Activated CD4-positive, alpha-beta T cell treated with anti-CD3 and anti-CD28 coated beads for 36 hours (primary cell): ENCODE measurements at places on chromosomes 16 and 17. TPM values are rescaled to one million over a fixed set of nuclear protein-coding genes. Genes with fewer than 3 reads are reported as not detected.

DNA sequence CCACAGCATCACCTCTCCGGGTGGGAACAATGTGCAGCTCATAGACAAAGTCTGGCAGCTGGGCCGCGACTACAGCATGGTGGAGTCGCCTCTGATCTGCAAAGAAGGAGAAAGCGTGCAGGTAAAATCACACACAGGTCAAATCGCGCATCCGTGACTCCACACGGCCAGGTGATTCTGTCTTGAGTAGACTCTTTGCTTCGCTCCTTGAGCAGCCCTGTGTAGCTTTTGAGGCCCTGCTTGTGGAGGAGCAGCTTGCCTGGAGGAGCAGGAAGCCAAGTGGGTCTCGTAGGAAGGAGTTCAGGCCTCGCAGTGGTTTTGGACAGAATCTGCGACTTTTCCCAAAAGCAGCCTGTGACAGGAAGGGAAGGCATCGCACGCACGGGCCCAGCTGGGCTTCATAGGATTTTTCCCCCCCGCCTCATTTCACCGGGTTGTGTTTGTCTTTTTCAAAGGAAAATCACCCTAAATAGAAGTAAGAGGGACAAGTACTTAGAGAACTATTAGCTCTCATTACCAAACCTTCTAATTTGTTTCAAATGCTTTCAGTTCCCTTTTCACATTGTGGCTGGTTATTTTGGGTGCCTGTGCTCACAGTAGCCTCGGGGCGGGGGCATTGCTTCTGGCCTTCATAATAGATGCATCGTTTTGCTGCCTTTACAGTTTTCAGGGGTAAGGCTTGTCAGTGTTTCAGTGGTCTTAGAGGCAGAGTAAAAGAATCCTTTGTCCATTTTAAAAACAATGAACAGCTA, 71.5 kb downstream of the SEC14L1 start:
- no peak for DNase-seq

The SNX20 gene
- 43.3 TPM for total RNA-seq

The KRTAP4-1 gene
- total RNA-seq = not detected

The GLTPD2 gene
- not detected for total RNA-seq

GRCh38 chr17:31449111-31449510, 57.6 kb downstream of the RAB11FIP4 start:
- no peak for DNase-seq

The KRTAP2-3 gene
- total RNA-seq = not detected

The TBC1D3I gene
- total RNA-seq = 0.28 TPM

GRCh38 chr16:53945996-53946395, 242.0 kb downstream of the FTO start:
- no peak for DNase-seq

The ASB16 gene
- 0.14 TPM for total RNA-seq

DNA sequence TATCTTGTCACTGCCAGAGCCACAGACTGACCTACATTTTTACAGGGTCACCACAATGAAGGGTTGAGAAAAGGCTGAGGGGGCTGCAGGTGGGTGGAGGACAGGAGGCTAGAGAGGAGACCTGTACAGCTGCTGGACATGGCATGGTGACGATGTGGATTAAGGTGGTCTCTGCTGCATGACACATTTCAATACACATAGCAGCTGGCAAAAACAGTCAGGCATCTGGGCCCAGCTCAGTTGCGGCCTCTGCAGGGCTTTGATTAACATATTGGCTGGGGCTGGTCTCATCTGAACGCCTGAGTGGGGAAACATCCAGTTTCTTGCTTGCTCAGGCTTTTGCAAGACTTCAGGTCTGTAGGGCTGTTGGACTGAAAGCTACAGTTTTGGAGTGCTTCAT, 265.4 kb upstream of the FOXF1 start:
- DNase-seq = no peak

- no peak for DNase-seq
Measured at GRCh38 chr17:75096082-75096625, 8.4 kb downstream of the SLC16A5 start.

- DNase-seq = no peak
Measured at GRCh38 chr17:82923366-82924113, 83.7 kb upstream of the ZNF750 start.

The AATF gene
- 87.9 TPM for total RNA-seq

DNA sequence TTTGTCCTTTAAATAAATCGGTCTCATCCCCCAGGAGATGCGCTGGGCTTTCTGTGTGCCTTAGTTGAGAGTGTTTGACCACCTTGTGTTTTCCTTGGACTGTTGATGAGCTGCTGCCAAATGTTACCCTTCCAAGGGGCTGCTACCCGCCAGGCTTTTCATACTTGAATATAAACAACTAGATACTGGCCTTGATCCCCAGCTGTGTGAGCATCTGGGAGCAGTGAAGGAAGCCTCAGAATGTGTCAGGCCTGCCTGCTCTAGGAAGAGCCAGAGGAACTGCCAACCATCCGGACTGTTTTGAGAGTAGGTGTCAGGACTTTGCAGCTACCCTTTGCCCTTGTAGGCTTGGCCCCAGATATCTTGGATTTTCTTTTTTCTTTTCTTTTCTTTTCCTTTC, 57.8 kb downstream of the LDHD start:
- no peak for DNase-seq

The CACNG5 gene
- total RNA-seq = not detected

DNA sequence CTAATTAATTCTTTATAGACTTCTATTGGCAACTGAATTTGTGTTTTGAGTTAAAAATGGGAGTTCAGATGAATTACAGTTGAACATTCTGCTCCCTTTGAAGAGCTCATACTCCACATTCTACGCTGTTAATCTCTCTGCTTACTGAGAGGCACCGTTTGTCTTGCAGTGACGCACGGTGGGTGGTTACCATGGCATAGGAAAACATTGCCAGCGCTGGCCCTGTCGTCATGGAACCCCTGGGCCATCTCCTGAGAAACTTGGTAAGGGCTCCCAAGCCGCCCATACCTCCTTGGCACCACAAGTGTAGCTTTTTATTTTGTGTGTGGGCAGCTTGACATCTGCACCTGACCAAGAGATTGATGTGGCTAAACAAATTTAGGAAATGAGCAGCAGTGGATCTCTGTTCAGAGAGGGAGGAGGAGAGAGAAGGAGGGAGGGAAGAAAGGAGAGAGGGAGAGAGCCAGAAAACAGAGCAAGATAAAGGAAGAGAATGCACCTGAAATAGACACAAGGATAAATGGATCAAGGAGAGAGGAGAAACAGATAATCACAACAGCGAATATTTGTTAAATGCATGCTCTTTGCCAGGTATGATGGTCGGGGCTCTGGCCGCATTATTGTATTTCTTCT, 398.5 kb downstream of the HAPSTR1 start:
- DNase-seq = no peak

The MGAT5B gene
- not detected for total RNA-seq

GRCh38 chr16:74982256-74982655, 2.7 kb downstream of the WDR59 start:
- no peak for DNase-seq

DNA sequence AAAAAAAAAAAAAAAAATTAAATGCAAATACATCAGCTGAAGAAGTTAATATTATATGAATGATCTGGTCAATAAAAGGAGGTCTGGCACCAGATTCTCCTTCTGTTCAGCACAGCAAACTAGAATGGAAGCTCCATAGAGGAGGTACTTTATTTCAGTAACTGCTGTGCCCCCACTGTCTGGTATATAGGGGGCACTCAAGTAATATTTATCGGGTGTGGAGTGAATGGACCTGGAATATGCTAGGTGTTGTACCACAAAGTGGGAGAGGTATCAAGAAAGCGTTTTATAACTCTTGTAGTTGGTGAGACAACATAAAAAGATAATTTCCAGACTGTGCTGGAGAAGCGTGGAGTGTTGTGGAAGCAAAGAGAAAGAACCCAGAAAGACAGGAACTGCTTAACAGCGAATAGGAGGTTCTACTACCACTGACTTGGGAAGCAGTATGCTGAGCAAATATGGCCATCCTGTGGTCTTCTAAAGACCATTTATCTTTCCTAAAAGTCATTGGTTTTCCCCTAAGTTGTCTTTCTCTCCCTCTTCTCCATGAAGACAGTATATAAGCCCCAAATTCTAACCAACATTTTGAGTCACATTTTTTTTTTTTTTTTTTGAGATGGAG, 12.2 kb upstream of the PRKCA start:
- no peak for DNase-seq

The CMTM3 gene
- 59.7 TPM for total RNA-seq
